ENCODE measurements at places on chromosomes 12 and 14.
A peak's percentile ranks its signal among the peaks of the same experiment; 100 is the strongest.

GRCh38 chr12:105164068-105164467, 56.5 kb downstream of the WASHC4 start:
- no peak for DNase-seq

GRCh38 chr14:79658769-79659168, 552.5 kb downstream of the DIO2 start:
- DNase-seq, result no peak

DNA sequence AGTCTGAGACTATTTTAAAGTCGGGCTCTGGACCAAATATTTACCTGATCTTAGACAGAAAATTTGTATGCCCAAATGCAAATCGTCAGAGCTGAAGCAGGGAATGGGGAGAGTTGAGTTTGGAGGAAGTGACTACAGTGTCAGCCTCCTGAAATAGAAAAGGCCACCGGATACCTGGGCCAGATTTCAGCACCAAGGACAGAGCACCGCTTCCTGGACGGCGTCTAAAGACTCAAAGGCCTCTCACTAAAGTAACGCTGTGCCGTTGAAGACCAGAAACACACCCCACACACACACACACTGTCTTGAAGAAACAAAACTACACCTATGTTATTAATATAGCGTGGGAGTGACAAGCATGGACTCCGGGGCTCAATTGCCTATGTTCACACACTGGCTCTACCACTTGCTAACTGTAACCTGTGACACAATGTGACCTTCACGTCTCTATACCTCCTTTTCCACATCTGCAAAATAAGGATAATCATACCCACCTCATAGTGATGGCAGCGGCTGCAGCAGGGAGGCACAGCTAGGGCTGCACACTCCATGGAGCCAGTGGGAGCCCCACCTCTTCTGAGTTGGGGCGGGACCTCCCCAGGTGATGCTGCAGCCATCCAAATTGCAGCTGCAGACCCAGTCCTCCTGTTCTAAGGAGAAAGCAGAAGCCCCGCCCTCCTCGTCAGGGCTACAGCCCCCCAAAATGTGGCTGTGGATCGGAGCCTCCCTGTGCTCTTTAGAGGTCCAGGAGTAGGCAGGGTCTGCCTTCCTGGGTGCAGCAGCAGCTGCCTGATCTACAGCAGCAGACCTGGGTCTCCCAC, 35.6 kb downstream of the KRT76 start:
- DNase-seq, result peak; percentile 62

DNA sequence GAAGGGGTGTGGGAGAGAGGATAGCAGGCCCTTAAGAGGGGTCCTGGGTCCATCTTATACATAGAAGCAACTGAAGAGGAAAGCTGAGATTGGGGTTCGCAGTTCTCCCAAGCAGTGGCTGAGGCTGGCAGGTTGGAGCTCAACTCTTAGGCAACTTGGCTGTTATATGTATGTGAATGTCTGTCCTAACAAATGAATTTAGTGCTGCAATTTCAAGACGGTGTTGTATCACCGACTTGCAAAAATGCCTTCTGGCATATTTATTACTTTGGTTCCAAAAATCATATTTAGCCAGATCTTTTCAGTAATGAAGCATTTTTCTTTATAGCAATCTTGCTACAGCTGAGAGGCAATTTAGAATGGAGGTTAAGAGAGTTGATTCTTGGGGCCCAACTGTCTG, 148.3 kb downstream of the AKAP6 start:
- no peak for DNase-seq

- DNase-seq, result no peak
Measured at GRCh38 chr14:93772263-93772662, 16.0 kb downstream of the PRIMA1 start.

DNA sequence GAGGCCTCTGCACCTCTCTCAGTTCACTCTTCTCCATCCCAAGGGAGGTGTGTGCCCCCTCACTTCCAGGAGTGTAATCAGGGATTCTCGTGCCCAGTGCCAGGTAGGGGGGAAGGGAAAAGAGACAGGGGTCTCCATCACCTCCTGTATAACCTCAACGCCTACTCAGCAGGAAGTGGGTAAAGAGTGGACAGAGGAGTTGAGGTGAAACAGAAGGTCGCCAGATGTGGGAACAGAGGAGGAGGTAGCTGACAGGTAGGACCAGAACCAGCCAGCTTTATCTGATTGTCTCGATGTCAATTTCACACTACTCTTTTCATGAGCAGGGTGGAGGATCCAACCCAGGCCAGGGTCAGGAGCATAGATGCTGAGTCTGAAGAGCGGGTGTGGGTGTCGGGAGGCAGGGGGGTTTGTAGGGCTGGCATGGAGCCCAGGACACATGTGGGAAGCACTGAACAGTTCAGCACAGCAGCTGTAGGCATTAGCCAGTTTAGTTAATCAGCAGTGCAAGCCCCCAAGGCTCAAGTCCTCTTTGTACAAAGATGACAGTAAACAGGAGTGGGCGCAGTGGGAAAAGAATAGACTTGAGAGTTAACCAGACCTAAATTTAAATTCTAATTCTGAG, 213.5 kb downstream of the PELI2 start:
- no peak for DNase-seq

GRCh38 chr12:42859612-42860011, 270.1 kb upstream of the PRICKLE1 start:
- DNase-seq, result no peak

DNA sequence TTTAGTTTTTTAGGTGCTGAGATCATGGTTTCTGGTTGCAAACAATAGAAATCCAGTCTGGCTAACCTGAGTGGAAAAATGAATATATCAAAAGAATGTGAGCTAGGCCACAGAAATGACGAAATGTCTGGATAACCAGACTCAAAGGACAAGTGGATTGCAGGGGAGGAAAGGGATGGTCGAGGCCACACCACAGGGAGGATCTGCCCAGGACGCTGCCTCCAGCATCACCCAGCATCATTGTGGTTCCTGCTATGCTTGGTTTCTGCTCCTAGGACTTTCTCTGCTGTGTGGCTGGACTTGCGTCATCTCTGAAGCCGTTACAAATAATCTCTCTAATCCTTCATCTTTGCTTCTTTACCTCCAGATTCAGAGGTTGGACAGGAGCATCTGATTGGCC, 80.4 kb downstream of the TTC8 start:
- DNase-seq, result no peak

- DNase-seq, result no peak
Measured at GRCh38 chr14:65170318-65170717, 68.0 kb upstream of the MAX start.

DNA sequence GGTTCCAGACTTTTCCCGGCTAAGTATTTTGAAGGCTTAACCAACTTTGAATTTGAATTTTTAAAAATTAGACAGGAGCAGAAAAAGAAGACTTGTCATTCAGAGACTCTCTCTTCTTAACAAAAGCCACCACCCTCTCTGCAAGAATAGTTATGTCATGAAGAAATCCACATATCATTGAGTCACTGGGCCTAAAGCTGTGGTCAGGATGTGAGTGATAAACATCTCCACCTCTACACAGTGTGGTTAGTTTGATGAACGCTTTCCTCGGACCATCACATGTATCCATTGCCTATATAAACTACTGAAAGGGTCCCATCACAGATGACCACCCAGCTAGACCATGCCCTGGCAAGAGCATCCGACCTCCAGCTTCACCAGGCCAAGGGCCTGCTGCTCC, 226.1 kb downstream of the KSR2 start:
- no peak for DNase-seq

- no peak for DNase-seq
Measured at GRCh38 chr12:117818400-117818799, 150.4 kb downstream of the KSR2 start.

DNA sequence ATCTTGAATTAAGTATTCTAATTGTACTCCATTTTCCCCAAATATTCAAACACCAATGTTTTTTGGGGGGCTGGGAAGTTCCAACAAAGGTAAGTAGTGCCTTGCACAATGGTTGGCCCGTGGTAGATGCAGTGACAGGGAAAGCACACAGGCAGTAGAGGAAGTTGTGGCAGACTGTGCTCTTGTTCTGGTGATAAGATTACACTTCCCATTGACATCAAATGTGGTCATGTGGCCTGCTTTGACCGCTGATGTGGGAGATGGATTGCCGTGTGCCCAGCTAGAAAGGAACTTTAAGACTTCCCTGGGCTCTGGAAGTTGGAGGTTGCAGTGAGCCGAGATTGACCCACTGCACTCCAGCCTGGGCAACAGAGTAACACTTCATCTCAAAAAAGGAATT, 223.8 kb downstream of the VRK1 start:
- DNase-seq, result no peak

GRCh38 chr12:68180792-68181744, 21.5 kb upstream of the IFNG start:
- no peak for DNase-seq

GRCh38 chr14:34228650-34228976, 233.4 kb downstream of the SPTSSA start:
- no peak for DNase-seq

- peak; percentile 55 for DNase-seq
Measured at GRCh38 chr14:54106661-54107377, 150.2 kb upstream of the BMP4 start.

DNA sequence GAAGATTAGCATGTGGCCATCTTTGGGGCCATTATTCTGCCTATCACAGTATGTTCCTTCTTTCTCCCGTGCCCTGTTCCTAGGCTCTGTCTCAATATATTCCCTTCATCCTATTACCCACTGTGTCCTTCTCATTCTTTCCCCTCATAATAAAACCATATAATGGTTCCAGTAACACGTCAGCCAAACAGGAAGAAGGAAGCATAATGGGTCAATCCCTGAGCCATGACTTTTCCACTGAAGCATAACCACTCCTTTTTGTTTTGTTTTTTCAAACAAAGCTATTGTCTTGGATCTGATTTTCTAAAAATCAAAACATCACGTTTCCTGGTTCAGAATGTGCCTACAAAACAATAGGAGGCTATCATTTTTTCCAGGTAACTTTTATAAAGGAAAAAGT, 21.3 kb upstream of the RHOJ start:
- no peak for DNase-seq

- no peak for DNase-seq
Measured at GRCh38 chr12:12784911-12785814, at the start of gene APOLD1. TSS of gene APOLD1 (plus strand) at chr12:12785659. CDS start at chr12:12785692, 33 bp downstream.

DNA sequence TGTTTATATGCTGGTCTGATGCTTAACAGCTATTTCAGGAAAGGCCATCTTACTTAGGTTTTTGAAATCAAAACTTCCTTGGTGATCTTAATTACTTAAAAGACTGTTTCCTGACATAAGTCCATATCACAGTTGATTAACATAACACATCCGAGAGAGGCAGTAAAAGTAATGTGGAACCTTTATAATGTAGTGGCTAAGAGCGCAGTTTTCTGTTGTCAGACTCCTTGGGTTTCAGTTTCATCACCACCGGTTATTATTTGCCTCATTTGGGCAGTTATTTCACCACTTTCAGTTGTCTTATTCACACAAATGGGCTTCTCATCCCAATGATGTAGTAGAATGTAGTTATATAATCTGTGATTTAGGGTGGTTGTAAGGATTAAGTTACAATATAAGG, 30.9 kb downstream of the TBC1D15 start:
- DNase-seq, result no peak

GRCh38 chr12:115583591-115583990, 693.9 kb downstream of the MED13L start:
- DNase-seq, result no peak

GRCh38 chr14:103427485-103428443, 42.5 kb downstream of the MARK3 start:
- no peak for DNase-seq

- no peak for DNase-seq
Measured at GRCh38 chr14:24361326-24361725, 6.7 kb upstream of the NFATC4 start.

- DNase-seq, result no peak
Measured at GRCh38 chr14:92447416-92448197, 66.0 kb upstream of the RIN3 start.

DNA sequence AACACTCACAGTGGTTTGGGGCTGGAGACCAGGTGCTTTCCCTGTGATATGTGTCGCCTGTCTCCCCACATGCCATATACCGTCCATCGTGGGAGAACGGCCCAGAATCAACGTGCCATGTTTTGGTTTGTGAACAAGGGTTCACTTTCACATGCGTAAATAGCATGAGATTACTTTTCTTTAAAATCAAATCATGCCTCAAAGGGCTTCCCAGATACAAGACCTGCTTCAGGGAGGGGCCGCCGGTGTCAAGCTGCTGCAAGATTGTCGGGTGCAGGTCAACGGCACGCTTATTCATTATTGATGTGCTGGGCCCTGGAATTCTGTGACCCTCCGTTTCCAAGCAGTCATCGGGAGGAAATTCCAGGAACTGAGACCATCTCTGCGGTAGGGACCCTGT, 145.2 kb upstream of the RTL1 start:
- no peak for DNase-seq

DNA sequence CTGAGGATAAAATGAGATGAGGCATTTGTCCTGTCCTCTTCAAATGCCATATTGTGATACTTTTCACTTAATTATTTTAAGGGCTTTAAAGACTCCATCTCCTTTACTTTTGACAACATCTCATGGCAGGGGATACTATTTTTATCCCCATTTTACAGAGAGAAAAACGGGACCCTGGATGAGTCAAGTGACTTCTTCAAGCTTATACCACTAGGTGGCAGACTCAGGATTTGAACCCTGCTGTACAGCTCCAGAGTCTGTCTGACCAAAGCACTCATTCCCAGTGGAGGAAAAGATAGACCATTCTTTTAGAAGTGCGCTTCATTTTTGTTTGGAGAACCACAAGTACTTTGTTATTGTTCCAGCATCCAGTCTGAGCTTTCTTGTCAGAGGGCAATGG, 1.7 kb upstream of the SMOC1 start:
- no peak for DNase-seq

- DNase-seq, result no peak
Measured at GRCh38 chr12:102812344-102812743, 104.7 kb downstream of the PAH start.

- no peak for DNase-seq
Measured at GRCh38 chr12:106739318-106739717, 35.2 kb upstream of the RIC8B start.

GRCh38 chr14:76375484-76375883, 453 bp upstream of the ESRRB start:
- DNase-seq, result peak; percentile 42

- DNase-seq, result peak; percentile 33
Measured at GRCh38 chr14:99562856-99563748, 40.9 kb downstream of the CCDC85C start.

DNA sequence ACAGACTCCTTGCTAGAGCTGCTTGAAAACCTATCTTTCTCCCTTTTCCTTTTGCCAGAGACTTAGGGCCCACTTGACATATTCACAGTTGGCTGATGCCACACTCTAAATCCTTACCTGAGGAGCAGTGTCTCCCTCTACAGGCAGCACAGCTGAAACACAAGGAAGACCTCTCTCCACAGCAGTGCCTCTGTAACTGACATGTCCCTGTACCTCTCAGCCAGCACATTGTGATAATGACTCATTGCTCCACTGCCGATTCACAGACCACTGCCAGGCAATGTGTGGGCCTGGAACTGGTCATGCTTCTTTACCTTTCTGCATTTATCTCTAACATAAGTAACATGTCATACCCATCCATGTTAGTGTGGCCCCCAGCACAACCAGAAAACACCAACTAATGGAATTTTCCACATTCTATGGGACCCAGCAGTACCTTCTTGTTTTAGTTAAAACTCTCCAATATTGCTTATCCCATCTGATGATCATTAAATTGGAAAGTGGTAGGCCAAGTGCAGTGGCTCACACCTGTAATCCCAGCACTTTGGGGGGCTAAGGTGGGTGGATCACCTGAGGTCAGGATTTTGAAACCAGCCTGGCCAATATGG, 56.5 kb downstream of the GTF2A1 start:
- DNase-seq, result peak; percentile 57

Measured in RWPE1 (cell line).